BJ (cell line): ENCODE measurements at places on chromosomes 6 and 20. TPM values are rescaled to one million over a fixed set of nuclear protein-coding genes. Genes with fewer than 3 reads are reported as not detected.

- no peak for DNase-seq
Observed at GRCh38 chr6:25377664-25378063, 98.5 kb downstream of the CARMIL1 start.

DNA sequence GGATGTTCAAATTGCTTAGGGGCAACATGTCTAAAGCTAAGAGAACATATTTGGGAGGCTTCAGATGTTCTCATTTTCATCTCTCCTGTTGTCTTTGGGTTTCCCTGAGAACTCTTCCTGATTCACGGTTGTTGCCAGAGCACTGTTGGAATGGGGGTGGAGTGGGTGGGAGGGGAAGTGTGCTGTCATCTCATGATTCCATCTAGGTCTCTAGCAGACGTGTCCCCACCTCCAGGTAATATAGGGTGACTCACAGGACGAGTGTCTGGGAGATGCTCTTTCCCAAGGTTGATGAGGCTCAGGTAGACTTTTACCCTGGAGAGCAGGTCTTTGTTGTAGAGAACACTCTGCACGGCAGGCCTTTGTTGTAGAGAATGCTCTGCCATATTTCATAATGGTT, 636.9 kb downstream of the QKI start:
- no peak for DNase-seq

DNA sequence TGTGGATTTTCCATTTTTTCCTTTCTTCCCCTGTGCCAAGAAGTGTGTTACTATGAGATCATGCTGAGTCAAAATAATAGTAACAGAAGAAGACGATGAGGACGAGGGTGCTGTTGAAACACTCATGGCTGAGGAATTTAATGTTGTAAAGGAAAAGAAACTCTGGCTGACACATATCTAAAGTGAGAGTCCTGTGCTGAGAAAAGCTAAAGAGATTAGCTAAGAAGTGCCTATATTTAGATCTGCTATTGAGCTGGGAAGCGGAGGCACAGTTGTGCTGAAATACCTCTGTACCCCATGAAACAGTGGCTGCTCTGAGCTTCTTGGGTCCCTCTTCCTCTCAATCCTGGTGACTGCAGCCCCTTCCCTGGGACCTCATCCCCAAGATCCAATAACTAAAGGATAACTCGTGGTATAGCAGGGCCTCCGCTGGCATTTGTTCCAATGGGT, 1.1 kb upstream of the SYTL3 start:
- DNase-seq = peak; percentile 86

DNA sequence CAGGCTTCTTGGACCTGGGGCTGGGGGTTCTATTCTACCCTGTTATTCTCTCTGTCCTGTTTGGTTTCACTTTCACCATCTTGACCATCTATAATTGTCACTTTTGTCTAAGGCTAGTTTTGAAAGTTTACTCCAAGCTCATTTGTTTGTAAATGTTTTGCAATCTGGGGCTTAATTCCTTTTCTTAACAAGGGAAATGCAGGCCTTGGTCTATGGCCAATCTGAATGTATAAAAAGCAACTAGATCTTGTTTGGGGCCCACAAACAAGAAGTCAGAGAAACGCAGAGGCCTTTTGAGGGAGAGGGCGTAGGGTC, 86.3 kb upstream of the PREP start:
- no peak for DNase-seq

GRCh38 chr20:64113444-64113775, 6.0 kb upstream of the NPBWR2 start:
- no peak for DNase-seq

GRCh38 chr6:106197441-106197840, 111.3 kb downstream of the PRDM1 start:
- DNase-seq = no peak

- no peak for DNase-seq
Observed at GRCh38 chr6:170222498-170223471, 68.1 kb downstream of the DLL1 start.

DNA sequence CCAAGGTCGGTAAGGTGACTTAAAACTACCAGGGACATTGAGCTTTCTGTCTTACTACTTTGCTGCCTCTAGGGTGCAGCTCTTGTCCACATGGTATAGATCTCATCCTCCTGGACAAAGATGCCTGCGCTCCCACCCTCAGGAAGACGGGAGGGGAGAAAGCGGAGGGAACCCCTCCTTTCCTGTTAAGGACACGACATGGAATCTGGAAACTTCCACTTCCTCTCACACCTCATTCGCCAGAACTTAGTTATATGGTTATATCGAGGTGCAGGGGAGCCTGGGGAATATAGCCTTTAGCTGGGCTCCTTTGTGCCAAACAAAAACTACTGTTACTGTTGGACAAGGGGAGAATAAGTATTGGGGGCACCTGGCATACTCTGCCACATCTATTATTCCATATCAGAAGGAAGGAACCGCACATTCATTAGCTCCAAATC, 224.3 kb upstream of the TSHZ2 start:
- no peak for DNase-seq

DNA sequence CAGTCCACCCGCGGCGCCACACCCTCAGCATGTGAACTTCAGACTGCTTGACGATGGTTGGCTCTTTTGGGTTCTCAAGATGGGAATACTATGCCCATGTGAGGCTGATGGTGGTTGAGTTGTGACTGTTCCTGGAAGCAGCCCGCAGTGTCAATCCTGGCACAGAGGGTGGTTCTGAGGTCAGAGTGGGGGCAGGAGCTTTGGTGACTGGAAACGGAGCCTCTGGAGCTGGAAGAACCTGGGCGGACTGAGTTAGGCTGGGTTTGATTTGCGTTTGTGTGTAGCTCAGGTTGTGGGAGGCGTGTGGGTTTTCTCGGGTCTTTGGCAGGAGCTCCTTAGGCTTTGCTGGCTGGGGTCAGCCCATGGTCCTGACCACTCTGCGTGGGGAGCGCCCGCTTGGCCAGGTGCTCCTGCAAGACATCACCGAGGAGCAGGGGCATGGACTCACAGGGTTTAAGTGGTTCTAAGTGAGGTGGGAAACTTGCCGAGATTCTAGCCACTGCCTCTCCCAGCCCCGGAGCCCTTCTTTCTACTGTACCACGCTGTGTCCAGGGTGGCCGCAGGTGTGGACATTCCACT, 37.3 kb upstream of the SLC22A1 start:
- DNase-seq = no peak

DNA sequence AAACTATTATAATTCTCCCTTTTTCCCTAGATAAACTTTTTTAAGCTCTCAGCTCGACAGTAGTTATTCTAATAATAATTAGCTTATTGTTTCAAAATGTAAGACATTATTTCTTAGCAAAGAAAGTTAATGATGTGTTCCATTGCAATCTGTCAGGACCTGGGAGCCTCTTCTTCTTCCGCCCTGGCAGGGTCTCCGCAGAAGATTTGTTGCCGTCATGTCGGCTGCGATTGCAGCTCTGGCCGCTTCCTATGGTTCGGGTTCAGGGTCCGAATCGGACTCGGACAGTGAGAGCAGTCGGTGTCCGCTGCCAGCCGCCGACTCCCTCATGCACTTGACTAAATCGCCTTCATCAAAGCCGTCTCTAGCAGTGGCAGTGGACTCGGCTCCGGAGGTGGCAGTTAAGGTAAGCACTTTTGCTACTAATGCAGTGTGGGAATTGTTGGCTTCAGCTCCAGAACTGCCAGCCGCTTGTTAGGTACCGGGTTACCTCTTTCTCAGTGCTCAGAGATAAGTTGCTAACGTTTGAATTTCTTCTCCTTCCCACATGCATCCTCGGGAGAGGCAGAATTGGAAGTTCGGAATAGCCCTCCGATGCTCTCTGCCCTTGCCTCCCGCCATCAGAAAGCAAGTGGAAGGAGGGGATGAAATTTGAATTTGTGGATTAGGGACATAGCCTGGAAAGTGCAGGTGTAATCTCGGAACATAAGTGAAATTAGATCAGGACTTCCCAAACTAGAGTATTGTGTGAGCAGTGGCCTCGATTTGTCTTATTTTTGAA, at the start of gene CDC40:
Gene CDC40 (plus strand): TSS at position 200 of the 781 bp plus-strand sequence. CDS start 18 bp downstream, at position 218.
- no peak for DNase-seq

GRCh38 chr20:43492101-43492500, 15.4 kb upstream of the L3MBTL1 start:
- DNase-seq = no peak

GRCh38 chr6:149876241-149876933, 12.2 kb upstream of the LRP11 start:
- DNase-seq = no peak

DNA sequence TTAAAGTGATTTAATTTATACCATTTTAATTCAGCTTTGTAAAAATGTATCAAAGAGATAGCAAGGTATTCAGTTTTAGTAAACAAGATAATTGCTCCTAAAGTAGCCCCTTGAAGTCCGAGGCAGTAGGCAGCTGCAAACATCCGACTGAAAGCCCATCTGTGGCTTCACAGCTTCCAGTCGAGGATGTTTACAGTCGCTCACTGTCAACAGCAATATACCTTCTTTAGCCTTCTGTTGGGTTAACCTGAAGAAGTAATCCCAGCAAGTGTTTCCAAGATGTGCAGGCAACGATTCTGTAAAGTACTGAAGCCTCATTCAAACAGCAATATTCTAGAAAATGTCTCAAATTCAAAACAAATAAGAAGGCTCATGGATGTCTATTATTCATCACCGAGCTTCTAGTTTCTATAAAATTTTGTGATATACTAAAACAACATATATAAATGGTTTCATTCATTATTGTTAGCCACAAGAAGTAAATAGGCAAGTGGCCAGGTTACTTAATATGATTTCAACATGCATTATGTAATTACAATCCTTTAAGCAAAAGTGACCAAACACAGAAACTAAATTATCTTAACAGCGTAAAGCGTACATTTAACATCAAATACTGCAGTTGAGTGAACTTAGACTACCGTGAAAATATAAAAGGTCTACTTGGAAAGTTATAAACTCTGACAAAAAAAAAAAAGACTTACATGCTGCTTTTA, 115.0 kb downstream of the OGFRL1 start:
- DNase-seq = no peak

DNA sequence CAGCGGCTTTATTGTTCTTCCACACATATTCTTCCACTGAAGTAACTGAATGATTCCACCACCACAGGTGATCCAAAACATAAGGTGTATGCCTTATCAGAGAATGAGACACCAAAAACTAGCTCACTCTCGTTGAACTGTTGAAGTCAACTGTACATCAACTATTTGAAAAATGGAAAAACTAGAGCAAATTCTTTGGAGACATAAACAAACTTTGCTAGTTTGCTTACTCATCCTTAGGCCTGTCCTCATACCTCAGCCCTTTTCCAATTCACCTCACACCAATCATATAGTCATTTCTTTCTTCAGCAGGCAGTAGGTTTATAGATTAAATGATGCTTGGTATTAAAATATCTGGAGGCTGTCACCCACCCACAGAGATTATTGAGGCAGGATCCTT, 77.1 kb upstream of the RNF217 start:
- DNase-seq = no peak

GRCh38 chr20:46765506-46766120, 56.2 kb downstream of the SLC2A10 start:
- DNase-seq = no peak

DNA sequence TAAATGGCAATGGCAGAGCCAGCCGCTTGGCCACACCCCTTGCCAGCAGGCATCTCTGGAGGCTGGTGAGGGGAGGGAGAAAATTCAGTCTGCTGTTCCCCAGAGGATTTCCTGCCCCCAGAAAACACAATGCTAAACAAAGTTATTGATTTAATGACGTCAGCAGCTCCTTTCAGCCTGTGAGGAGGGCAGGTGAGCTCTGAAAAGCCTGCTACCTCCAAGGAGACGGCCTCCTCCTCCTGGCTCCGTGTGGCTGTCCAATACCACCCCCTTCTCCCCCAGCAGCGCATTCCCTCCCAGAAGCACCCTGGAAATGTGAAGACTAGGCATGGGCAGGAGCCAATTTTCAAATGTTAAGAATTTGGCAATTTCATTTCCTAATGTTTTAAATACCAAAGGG, 393.1 kb downstream of the ZFAND3 start:
- DNase-seq = no peak

GRCh38 chr20:60011512-60012507, 53.6 kb downstream of the CDH26 start:
- no peak for DNase-seq

KIAA0408 gene
- 0.86 and 1.6 TPM in 2 replicates for polyA plus RNA-seq

SLC2A10 gene
- 31.0 and 41.9 TPM in 2 replicates for polyA plus RNA-seq

TBXT gene
- polyA plus RNA-seq = not detected in 2 replicates

PNPLA1 gene
- not detected in 2 replicates for polyA plus RNA-seq

MARCKS gene
- 47.0 and 118 TPM in 2 replicates for polyA plus RNA-seq

MOG gene
- polyA plus RNA-seq = not detected in 2 replicates
